ENCODE measurements at places on chromosomes 7 and 10.

DNA sequence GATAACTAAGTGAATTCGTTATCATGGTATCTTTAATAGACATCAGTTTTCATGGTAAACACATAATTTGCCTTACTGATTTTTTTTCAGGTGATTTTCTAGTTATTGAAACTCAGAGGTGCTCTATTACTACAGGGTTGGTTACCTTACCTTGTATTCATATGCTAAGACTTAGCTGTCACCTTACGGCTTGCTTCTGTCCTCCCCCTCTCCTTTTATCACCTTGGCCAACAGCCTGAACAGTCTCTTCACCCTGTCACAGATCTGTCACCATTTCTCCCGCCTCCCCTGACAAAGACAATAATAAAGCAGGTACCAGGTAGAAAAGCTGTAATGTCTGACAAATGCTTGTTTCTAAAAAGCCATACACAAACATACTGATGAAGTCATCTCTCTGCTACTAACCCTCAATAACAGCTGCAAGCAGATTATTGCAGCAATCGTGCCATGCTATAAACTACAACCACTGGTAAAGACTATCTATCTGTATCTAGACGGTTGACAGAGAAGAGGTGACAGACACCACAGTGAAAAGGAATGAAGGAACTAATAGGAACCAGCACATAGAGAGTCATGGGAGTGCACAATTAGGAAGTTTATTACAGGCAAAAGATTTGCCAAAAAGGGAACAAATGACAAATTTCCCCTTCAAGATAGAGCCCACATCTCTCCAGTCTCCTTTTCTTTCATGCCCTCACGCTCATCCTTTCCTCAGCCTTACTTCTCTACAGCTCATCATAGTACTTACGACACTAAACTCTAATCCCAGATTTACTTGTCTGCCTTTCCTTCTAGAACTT is 57.2 kb downstream of the ARHGAP12 start:
- no peak for DNase-seq

DNA sequence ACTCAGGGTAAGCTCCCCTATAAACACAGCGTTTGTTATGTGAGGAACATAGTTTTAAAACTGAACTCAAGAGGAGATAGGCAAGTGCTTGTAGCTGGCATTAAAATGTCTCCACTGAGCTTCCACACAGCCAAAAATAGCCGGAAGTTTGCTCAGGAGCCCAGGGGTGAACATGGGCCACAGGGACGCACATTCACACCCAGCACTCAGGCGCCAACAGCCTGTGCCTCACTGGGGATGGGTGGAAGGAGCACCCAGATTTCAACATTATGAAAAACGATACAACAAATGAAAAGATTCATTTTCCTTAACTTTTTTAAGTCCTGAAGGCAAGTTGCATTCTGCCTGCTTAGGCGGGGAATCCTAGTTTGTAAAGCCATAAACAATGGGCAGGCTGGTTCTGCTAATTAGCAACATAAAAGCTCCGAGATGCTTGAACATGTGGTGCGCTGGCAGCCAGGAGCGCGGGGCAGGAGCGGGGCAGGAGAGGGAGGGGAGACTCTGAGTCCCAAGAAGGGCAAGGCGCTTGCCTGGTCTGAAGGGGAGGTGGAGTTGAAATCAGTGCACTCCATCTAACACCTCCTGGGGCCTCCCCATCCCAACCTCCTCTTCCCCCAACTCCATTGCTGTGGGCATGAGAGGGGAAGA is 235.9 kb downstream of the COBL start:
- no peak for DNase-seq

DNA sequence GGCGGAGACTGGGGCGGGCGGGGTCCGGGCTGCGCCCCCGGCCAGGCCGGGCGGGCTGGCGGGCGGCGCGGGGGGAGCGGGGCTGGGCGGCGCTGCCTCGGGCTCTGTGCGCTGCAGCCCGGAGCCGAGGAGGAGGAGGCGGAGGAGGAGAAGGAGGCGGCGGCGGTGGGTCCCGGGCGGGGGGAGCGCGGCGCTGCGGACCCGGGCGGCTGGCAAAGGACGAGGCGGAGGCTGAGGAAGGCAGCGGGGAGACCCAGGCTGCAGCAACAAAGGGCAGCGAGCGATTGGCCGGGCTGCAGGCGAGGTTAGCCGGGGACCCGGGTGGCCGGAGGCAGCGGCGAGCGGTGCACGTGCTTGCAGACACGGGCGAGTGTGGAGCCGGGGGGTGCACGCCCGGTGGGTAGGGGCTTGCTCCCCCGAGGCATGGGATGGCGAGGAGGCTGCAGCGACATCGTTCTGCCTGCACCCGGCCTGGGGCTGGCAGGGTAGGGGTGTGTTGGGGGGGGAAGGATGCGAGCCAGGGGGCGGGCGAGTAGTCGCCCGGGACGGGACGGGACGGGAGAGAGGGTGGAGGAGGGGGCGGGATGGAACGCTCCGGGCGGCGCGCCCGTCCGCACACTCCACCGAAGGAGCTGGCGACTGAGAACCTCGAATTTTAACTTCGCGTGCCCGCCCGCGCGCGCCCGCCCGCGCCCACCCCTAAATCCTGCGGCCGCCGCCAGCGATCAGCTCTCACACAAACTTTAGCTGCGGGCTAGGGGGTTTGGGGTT is 844 bp upstream of the KAT6B start:
- DNase-seq, result peak; percentile 25

DNA sequence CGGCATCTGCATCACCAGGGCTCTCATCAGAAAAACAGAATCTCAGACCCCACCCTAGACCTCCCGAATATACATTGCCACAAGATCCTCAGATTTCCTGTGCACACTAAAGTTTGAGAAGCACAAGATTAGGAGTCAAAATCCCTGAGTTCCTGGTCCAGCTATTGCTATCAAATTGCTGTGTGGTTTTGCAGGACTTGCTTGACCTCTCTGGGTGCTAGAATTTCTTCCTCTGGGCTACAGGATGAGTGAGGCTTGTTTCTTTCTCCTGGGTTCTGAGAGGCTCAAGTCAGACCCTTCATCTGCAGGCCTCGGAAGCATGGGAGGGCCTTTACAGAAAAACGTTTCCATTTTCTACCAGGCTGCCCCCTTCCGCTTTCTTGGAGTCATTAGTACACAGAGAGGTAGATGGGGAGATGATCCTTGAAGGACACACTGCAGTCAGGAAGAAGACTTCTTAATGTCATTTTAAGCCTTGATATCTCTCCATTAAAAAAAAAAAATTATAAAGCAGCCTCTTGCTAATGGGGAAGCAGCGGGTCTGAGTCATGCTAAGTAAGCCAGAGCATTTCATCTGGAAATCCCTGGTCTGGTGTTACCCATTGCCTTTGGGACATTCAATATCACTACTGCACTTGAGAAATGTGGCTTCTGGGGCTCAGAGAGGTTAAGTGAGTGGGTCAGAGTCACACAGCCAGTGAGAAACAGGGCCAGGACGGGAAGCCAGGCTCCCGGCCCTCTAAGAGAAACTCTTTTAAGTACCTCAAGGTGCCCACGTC is 173.5 kb downstream of the KCNMA1 start:
- no peak for DNase-seq
